ENCODE measurements at places on chromosomes 12 and 14.
A peak's percentile ranks its signal among the peaks of the same experiment; 100 is the strongest.

- DNase-seq, result no peak
These were observed 36.9 kb upstream of the NCOR2 start for GRCh38 chr12:124604264-124604680.

DNA sequence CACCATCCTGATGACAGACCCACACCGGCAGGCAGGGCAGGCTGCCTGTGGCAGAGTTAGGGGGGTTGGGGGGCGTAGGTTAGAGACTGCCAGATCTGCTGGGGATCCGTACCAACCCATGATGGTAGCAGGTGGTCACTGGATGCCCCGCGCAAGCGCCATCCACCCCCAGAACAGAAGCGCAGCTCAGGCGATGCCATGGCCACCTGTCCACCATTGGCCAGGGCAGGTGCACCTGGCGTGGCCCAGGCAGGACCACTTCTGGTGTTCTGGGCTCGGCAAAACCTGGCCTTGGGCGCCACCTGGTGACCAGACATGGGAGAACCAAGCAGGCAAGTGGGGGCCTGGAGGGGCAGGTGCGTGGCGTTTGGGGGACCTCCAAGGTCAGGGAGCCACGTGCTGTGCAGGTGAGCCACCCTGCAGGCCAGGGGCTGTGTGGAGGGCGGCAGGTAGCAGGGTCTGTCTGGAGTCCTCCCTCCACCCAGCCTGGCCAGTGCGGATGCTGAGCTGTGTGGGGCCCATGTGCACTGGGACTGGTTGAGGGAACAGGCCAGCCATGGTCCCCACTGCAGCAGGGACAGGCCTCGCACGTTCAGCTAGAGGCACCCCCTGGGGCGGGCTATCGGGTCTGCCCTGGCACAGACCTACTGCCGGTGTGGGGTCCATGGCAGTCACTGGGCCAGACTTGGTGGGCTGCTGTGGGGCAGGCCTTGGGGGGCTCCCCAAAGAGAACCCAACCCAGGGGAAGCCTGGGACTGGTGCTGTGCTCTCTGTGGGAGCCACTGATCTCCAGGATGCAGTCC, 15.6 kb downstream of the BAG5 start:
- peak; percentile 71 for DNase-seq

GRCh38 chr14:77529213-77529612, 30.6 kb upstream of the ISM2 start:
- DNase-seq, result no peak

GRCh38 chr12:11718768-11719253, 69.3 kb downstream of the ETV6 start:
- DNase-seq, result no peak

- DNase-seq, result no peak
These were observed 833.6 kb downstream of the FLRT2 start for GRCh38 chr14:86363576-86363975.

GRCh38 chr12:124452576-124453331, 114.7 kb downstream of the NCOR2 start:
- DNase-seq, result no peak

- no peak for DNase-seq
These were observed 11.2 kb downstream of the MYH6 start for GRCh38 chr14:23396781-23397407.

DNA sequence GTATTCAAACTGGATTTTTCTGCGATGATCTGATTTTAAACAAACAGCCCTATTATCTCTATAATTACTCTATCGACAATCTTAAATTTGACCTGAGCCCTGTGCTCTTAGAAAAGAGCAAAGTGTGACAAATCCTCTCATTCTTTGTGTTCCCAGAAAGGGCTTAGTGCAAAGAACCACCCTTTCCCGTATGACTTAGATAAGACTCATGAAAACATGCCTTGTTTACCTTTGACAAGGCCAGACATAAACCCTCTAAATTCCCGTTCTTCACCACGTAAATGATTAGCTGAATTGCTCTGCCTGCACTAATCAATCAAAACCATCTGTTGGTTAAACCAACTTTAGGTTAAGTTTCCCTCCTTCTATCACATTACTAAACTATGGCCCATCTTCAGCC, 285.7 kb upstream of the SEL1L start:
- DNase-seq, result no peak

GRCh38 chr14:75849300-75849895, 132.4 kb downstream of the TGFB3 start:
- no peak for DNase-seq

- no peak for DNase-seq
These were observed 8.4 kb upstream of the APOLD1 start for GRCh38 chr12:12777092-12777491.

DNA sequence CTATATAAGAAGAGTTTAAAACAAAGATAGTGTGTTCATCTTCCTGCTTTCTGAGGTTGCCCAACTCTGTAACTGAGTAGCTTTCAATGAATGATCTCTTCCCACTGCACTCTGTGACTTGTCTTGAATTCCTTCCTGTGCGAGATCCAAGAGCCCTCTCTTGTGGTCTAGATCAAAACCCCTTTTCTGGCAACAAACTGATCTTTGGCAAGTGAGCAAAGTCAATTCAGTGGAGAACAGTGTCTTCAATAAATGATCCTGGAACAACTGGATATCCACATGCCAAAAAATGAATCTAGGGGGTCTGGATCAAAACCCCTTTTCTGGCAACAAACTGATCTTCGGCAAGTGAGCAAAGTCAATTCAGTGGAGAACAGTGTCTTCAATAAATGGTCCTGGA, 8.5 kb downstream of the CFAP54 start:
- DNase-seq, result no peak

DNA sequence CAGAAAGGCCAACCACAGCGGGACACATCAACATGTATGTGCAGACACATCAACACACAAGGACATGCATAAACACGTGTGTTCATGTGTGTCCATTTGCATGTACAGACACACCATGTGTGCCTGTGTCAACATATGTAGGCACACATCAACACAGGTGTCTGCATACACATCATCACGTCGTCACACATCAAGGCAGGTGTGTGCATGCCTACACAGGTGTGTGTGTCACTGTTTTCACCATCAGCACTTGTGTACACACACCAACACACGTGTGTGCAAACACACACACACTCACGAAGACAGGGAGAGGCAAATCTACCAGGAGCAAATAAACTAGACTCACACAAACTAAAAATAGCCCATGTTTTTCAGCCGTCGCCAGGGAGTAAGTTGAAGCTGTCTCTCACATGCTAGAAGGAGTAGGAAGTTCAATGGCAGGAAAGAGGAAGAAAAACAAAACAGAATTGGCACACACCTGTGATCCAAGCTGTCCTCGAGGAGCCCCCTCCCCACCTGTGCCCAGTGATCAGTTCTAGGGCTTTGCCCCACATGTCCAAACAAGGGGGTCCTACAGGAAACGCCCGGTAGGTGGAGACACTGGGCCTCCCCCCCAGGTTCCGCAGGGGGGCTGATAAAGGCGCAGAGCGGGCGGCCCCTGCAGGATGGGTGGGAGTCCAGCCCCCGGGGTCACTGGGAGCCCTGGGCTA, 7.4 kb downstream of the SCARB1 start:
- no peak for DNase-seq

GRCh38 chr12:69015017-69015416, 82.0 kb upstream of the CPM start:
- DNase-seq, result no peak

DNA sequence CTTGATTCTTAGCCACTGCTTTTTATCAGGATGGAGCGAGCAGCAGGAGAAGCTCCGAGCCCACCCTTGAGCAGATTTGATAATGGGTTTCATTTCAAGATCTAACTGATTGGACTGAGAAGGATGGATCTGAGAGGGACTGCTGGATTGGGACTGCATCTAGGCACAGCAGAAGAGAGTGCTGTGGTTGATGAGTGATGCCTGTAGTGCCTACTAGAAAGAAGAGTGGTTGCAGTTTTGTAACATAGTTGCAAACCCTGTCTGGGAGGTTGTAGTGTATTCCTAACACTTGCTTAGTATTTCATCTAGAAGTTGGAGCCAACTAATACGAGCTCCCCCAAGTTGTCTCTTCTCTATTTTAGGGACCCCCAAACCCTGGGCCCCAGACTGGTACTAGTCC, 88.7 kb downstream of the ASCL1 start:
- no peak for DNase-seq

GRCh38 chr14:102920998-102921304, 1.5 kb upstream of the AMN start:
- no peak for DNase-seq

DNA sequence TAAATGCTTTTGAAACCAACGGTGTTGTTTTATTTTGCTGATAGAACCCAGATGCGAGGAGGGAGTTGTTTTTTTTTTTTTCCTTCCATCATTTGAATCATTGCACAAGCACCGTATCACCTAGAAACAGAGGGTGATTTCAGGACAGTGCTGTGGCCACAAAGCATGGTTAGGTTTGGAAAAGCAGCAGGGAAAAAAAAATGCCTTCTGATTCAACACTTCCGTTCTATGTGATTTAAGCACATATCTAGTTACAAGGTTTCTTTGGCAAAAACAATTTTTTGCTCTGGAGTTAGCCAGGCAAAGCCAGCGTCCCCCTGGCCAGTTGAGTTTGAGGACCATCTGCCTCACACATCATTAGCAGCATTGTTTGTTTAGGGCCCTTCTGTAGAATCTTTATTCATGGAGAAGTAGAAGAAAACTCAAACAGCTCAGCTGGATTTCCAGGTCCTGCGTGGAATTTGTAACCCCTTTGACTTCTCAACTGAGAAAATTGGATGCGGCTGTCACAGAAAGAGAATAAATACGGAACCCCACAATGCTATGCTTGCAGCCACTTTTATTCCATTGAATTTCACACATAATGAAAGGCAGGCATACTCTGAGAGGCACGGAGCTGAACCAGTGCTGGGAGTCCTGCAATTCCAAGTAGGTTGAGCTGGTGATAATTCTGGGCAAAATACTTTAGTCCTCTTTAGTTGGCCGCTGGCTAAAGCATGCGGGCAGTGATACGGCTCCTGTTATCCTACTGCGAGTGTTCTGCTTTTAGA, 17.0 kb upstream of the WNT5B start:
- no peak for DNase-seq

DNA sequence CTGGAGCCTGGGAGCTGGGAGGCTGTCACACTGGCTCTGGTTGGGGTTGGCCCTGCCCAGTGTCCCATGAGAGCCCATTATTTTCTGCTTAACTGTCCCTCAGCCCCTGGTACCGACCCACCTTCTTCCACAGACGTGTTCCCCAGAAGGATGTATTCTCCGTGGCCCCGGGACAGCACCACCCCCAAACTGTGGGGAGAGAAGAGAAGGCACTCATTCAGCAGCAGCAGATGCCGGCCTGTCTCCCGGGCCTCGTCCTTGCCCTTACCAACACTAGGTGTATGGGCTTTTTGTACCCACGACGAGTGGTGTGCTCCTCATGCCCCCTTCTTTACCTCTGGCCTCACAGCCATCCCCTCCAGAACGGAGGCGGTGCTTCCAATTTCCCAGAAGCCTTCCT, 38.1 kb downstream of the LRTM2 start:
- no peak for DNase-seq

GRCh38 chr14:104378698-104379113, 200.9 kb upstream of the C14orf180 start:
- no peak for DNase-seq

DNA sequence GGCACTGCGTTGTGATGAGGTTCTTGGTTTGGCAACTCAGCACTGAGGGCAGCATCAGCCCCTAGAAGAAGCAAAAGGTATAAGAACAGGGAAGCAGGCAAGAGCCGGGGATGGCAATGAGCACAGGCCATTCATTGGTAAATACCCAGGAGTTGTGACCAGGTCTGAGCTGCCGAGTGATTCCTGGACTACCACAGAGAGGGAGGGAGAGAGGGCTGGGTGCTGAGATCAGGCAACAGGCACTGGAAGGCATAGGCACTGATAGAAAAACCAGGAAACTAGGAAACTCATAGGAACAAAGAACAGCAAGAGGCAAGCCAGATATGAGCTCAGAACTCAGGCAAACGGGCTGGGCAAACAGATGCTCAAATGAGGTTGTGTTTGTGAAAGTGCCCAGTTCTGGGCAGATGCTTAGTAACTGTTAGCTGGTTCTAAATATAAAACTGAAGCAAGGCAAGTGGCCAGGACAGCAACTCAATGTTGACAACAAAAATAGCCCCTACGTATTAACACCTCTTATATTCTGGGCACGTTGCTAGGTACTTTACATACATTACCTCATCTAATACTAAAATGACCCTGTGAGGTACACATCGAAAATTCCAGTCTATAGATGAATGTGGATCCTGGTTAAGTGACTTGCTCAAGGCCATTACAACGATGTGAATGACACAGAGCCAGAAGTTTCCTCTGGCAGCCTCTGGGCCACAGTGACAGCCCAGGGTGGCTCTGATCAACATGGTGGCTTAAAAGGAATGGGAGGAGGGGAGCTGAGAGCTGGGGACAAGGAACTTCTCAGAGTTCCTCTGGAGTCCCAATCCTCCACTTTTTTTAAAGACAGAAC, 121.1 kb downstream of the PRMT8 start:
- no peak for DNase-seq

DNA sequence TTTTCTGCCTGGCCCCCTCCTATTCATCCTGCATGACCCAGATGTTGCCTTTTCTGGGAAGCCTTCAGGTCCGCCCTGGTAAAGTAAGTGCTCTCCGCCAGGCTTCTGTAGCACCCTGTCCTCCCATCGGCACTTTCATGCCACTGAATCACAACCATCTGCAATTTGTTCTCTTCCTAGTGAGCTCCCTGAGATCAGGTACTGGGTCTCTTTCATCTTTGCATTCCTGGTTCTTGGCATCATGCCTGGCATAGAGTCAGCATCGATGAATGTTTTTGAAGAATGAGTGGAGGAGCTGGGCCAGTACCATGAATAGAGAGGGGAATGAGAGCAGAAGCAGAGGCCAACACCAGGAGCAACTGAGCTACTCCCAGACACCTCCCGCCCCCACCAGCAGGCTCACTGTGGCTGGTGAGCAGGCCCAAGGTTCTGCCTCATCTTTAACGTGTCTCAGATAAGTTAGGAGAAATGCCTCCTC, 13.1 kb downstream of the ZDHHC22 start:
- DNase-seq, result no peak

DNA sequence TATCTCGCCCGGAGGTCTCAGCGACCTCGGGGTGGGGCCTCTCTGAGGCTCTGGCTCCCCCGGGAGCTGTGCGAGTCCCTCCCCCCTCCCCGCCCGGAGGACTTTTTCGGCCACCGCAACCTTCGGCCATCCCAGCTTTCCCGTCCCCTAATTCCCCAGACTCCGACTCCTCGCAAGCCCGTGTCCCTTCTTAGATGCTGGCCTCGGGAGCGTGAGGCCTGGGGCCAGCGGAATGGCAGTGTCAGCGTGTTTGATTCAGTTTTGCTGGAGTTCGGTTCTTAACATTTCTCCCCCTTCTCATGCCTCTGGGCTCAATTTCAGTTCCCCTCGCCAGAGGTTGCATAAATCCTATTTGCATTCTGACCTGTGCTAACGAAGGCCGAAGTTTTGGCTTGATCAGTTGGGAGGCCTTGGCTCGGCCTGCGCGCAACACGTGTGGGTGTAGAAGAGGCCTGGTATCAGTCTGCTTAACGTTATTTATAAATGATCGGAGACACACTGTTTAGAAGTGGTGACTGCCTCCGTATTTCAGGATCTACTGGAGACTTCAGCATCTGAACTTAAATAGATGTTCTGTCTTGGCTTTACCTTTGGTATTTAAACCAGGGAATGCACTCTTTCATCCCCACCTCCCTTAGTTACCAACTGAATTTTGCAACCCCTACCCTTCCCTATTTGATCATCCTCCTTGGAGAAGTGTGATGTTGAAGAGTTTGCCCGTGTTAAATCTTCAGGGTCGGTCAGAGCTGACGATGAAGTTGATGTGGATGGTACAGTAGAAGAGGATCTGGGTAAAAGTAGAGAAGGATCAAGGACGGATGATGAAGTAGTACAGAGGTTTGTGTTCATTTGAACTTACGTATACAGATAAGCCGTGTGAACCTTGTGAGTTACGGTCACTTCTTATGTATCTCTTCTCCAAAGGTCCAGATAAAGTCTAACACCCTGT, 851 bp downstream of the HSP90B1 start:
- no peak for DNase-seq
